Activated CD4-positive, alpha-beta T cell treated with anti-CD3 and anti-CD28 coated beads, Interleukin-2, amount 50 U/mL, for 24 hours (primary cell): ENCODE measurements at places on chromosomes 2 and 18.

DNA sequence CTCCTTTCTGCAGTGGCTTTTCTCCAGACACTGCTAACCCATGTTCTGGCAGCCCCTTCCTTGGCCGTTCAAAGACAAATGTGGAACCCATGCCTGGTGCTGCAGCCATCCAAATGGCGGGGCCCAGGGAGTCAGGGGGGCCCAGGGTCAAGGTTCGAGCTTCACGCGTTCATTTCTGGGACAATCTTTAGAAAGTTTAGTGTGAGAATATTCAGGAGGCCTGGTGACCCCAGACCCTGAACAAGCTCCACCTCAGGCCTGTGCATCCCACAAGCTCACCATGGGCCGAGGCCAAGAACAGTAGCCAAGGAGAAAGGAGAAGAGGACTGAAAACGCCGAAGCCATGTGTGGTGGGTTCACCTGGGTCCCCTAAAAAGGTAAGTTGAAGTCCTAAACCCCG lies 54.4 kb downstream of the ANKMY1 start:
- DNase-seq: no peak

DNA sequence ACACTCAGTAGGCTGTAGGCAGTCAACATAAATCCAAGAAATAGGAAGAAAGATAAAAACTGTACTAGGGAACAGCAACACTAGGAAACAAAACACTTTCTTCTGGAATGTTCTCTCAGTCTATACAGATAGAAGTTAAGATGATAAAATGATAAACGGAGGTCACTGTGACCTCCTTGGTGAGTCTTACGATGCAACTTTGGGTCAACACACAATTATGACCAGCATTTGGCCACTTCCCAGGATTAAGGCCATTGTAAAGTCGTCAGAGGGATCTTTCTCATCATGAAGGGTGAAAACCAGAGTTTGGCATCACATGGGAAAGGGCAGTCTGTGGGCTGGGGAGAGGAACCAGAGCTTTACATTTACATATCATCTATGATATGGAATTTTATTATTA lies 33.4 kb downstream of the LAMA3 start:
- DNase-seq: no peak

DNA sequence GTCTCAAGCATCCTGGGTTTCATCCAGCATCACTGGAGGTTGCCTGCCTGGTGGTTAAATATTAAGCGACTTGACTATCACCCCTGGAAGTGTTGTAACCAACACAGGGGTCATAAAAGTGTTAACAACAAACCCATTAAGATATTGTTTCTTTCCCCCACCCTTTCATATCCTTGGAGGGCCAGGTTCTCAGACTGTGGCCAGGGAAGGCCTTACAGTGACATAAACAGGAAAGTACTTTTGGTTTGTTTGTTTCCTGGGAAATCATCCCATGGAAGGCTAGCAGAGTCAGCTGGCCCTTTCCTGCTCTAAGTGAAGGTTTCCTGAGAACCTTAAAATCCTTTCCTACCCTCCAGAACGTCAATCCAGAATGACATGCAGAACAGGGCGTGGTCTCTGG lies 160.9 kb downstream of the CLIP4 start:
- no peak for DNase-seq

DNA sequence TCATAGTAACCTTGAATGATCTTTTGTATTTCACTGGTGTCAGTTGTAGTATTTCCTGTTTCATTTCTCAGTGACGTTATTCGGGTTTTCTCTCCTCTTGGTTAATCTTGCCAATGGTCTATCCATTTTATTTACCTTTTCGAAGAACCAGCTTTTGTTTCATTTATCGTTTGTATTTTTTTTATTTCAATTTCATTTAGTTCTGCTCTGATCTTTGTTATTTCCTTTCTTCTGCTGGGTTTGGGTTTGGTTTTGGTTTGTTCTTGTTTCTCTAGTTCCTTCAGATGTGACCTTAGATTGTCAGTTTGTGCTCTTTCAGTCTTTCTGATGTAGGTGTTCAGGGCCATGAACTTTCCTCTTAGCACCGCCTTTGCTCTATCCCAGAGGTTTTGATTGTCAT lies 36.7 kb downstream of the SP140 start:
- DNase-seq: no peak

DNA sequence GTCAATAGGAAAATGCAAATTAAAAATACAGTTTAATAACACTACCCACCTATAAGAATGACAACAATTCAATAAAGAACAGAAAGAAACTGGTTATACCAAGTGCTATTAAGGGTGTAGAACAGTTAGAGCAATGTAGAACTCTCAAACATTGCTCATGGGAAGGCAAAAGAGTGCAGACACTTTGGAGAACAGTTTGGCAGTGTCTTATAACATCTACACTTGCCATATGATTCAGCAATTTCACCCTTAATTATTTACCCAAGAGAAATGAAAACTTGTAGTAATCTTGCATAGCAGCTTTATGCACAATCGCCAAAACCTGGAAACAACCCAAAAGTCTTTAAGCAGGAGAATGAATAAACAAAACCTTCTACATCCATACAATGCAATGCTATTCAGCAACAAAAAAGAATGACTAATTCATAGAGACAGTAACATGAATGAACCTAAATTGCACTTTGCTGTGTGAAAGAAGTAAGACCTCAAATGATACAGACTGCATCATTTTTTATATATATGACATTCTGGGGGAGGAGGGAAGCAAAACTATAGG lies 455.2 kb downstream of the THSD7B start:
- no peak for DNase-seq

DNA sequence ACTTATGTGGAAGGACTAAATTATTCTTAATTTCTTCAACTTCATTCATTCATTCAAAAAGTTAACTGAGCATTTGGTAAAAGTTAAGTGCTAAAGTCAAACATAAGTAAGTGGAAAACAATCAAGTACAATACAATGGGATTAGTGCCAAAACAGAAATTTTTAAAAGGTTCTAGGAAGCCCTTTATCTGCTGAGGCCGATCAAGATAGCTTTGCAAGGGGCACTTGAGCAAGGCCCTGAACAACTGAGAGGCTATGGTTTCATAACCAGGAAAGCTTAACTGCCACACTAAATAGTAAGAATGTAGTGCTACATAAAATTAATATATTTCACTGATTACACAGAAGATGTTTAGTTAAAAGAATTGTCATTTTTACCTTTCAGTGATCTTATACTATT lies 76.5 kb downstream of the NOL10 start:
- no peak for DNase-seq
